Osteocyte (in vitro differentiated cells): ENCODE measurements at places on chromosomes 11 and 22.
A peak's percentile ranks its signal among the peaks of the same experiment; 100 is the strongest.

DNA sequence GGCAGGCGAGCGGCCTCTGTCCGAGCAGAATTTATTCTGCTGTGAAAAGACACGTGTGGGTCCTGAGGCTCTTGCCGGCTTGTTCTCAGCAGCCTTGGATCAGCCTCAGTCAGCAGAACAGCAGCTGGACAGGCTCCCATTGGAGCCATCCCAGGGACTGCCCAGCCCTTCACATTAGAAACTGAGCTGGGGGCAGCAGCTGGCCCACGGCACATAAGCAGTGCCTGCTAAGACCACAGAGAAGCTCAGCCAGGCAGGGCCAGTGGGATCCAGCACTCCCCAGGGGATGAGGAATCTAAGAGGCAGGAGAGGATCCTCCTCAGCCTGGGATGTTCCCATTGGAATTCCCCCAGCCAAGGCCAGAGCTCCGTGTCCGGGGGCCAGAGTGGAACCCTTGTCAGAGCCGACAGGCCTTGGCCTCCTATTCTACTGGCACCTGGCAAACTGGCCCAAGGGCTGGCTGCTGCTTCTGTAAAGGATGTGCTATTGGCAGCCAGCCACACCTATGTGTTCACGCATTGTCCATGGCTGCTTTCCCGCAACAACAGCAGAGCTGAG is 18.2 kb downstream of the RTN4R start:
- no peak for DNase-seq

- no peak for DNase-seq
These were observed 21.2 kb upstream of the OR10A5 start for GRCh38 chr11:6824136-6824823.

GRCh38 chr22:26806445-26807175 is 149.2 kb downstream of the MIAT start:
- DNase-seq = no peak

DNA sequence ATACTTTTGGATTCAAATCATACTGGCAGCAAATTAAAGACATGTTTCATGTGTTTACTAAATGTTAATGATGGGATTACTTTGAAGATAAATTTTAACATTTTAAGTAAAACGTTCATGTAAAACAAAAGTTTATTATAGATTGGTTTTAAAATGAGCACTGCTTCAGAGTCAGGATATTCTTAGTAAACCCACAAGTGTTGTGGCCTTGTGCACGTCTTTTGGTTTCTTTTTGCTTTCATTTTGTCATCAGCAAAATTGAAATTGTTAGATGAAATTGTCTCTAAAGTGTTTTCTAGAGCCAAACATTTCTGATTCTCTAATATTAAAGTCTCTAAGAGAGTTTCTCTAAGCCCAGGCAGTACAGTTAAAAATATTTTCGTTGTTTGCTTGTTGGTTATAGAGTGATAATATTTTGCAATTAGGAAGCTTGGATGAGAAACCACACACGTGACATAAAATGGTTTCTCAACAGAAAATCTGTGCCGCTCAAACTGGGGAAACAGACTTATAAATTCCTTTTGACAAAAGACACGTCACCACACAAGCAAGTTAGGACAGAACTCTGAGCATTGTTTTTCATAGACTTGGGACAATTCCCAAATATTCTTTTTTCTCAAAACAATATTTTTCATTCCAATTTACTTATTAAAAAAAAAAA is 164.4 kb downstream of the TEAD1 start:
- no peak for DNase-seq

GRCh38 chr11:71165771-71166170 is 86.6 kb downstream of the SHANK2 start:
- peak; percentile 77 for DNase-seq

- DNase-seq = no peak
These were observed 140.4 kb upstream of the TBCEL start for GRCh38 chr11:120883404-120884080.

- no peak for DNase-seq
These were observed at the start of gene DRD4 for GRCh38 chr11:636511-637332. Gene DRD4 (plus strand): TSS chr11:637269. CDS start chr11:637305, 36 bp downstream.

DNA sequence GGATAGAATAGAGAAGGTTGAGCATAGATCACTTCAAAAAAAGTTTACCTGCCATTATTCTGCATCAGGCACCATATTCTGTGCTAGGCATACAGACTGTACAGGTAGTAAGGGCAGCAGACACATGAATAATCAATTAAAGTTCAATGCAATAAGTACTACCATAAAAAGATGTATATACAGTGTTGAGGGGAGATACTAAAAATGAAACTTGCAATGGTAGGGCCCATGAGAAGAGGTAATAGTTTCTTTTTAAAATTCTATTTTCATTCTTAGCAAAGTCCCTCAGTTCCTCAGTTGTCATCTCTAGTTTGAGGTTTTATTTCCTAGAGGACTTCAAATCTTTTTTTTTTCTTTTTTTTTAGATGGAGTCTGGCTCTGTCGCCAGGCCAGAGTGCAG is 819.9 kb downstream of the FAM181B start:
- DNase-seq = no peak

DNA sequence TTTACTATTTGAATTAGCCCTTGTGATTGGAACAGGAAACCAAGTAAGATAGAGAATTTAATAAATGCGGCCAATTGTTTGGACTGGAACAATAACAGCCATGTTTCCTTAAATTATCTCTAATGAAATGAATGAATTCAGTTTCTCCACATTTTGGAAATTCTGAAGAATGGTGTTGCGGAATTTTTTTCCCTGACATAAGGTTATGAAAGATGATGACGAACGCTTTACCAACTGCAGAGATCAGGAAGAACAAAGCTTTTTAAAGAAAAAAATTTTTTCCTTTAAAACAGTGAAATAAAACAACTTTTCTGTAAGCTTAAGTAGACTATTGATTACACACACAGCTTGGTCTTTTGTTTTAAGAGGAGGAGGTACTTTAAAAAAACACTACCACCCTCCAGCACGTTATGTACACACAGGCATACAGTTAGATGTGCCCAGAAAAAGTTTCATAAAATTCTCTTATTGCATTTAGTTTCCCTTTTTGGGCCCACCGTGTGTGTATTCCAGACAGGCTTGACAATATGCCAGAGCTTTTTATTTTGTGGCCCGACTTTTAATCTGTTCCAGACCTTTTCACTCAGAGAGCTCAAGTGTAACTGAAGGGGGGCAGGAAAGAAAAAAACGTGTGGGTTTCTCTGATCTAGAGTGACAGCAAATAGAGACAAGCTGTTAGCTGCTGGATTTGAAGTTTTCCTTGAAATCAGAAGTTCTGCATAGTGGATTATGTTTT is 77.3 kb downstream of the YAP1 start:
- no peak for DNase-seq

- DNase-seq = no peak
These were observed 258.9 kb downstream of the BUD13 start for GRCh38 chr11:116513894-116514293.

DNA sequence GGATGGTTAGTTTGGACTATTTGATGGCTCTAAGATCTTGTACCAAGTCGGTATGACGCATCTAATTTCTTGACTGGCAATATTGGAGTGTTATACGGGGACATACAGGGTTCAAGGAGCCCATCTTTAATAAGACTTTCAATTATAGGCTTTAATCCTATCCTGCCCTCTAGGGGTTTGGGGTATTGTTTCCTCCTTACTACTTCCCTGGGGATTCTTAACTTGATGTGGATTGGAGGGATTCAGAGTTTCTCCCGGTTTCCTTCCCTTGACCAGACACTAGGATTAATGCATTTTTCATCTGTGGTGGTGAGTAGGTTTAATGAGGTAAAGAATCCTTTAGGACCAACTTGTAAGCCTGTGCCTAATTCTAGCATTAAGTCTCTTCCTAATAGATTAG is 18.8 kb downstream of the CYP2D6 start:
- DNase-seq = no peak

DNA sequence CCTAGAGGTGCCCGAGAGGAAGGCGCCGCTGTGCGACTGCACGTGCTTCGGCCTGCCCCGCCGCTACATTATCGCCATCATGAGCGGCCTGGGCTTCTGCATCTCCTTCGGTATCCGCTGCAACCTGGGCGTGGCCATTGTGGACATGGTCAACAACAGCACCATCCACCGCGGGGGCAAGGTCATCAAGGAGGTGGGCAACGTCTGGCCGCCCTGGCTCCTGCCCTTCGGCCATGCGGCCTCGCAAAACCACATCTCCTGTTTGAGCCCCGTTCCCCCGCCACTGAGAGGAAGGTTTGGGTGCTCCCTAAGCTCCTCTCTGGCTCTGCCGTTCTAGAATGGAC is 3.4 kb downstream of the SLC17A6 start:
- no peak for DNase-seq

GRCh38 chr11:30459821-30460220 is 126.3 kb downstream of the MPPED2 start:
- no peak for DNase-seq

- DNase-seq = no peak
These were observed at the start of gene SCGB2A2 for GRCh38 chr11:62269654-62270278. Gene SCGB2A2 (plus strand): TSS chr11:62270158. CDS start chr11:62270217, 59 bp downstream.

GRCh38 chr22:17167486-17167885 is 8.4 kb upstream of the HDHD5 start:
- DNase-seq = no peak

DNA sequence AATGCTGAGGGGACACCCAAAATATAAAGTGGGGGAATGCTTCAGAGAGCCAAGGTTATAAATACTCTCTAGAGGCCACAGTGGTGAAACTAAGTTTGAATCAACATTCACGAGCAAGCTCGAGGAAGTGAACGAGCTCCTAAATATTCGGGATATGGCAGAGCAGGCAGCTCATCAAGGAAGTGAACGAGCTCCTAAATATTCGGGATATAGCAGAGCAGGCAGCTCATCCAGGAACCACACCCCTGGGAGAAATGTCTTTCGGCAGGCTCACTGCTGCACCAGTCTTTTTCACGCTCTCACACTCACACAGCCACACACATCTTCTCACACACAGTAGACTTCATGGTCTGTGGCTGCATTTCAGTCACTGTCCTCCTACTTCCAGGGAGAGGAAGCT is 787.5 kb downstream of the OPCML start:
- no peak for DNase-seq

DNA sequence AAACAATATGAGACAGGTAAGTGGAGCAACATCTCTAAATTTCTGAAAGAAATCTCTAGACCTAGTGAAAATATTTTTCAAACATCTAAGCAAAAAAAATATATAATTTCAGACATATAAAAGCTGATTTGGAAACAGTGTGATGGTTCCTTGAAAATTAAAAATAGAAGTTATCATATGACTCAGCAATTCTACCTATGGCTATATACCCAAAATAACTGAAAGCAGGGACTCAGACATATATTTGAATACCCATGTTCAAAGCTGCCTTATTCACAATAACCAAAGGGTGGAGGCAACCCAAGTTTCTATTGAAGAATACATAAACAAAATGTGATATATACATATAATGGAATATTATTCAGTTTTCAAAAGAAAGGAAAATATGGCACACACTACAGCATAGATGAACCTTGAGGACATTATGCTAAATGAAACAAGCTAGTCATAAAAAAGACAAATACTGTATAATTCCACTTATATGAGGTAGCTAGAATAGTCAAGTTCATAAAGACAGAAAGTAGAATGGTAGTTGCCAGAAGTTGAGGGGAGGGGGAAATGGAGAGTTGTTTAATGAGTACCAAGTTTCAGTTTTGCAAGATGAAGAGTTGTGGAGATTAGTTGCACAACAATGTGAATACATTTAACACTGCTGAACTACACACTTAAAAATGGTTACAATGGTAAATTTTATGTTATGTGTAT is 300.4 kb downstream of the TTC28 start:
- no peak for DNase-seq

GRCh38 chr11:95469258-95469657 is 238.3 kb upstream of the SESN3 start:
- no peak for DNase-seq

DNA sequence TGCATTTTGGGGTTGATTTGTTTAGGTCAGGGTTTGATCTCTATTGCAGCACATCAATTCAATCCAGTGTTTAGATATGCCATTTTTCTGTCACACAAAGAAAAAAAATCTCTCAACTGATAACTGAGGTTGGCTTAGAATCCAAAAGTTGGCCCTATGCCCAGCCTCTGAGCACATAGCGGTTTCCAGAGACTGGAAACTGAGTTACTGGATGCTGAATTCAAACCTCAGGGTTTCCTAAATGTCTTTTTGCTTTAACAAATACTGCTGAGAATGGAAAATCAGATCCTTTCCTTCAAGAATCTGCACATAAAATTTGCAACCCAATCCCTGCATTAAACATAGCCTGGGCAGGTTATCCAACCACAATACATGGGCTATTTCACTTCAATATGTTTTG is 4.0 kb downstream of the P4HA3 start:
- DNase-seq = no peak

GRCh38 chr11:132423266-132423665 is 1052.9 kb downstream of the NTM start:
- DNase-seq = no peak

DNA sequence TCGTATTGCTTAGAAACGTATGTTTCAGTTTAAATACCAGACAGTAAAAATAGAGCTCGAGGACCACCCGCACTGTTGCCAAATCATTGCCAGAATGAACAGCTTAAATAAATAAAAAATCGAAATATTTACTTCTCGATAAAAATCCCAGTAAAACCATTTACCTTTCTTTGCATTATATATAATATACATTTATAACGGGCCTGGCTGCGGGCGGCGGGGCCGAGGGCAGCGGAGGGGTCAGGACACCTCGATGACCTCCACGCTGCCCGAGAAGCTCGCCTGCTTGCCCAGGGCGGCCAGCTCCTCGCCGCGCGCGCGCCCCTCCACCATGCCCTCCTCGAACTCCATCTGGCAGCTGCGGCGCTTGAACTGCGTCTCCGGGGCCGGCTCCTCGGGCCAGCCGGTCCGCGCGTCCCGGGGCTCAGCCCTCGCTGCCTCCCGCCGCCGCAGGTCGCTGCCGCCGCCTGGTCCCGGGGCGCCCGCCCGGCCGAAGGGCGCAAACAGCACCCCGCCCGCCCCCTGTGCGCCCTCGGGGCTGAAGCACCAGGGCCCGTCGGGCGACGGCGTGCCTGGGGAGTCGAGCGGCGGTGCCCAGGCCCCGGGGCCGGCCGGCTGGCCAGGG is 15.7 kb downstream of the DUSP8 start:
- DNase-seq = no peak

GRCh38 chr11:469684-470560 is 19.8 kb downstream of the PTDSS2 start:
- DNase-seq = no peak

- DNase-seq = no peak
These were observed 3.1 kb downstream of the TMEM25 start for GRCh38 chr11:118533769-118534729.

DNA sequence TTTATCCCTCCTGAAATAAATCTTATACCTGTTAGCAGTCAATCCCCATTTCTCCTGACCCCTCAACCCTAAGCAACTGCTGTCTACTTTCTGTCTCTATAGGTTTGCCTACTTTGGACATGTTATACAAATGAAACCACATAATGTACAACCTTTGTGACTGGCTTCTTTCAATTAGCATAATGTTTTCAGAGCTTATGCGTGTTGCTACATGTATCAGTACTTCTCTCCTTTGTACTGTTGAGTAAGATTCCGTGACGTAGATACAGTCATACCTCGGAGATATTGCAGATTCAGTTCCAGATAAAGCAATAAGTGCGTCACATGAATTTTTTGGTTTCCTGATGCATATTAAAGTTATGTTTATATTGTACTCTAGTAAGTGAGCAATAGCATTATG is 127.3 kb downstream of the MORC2 start:
- DNase-seq = no peak
